ENCODE measurements at places on chromosomes 2 and 18. TPM values are rescaled to one million over a fixed set of nuclear protein-coding genes. Genes with fewer than 3 reads are reported as not detected.

DNA sequence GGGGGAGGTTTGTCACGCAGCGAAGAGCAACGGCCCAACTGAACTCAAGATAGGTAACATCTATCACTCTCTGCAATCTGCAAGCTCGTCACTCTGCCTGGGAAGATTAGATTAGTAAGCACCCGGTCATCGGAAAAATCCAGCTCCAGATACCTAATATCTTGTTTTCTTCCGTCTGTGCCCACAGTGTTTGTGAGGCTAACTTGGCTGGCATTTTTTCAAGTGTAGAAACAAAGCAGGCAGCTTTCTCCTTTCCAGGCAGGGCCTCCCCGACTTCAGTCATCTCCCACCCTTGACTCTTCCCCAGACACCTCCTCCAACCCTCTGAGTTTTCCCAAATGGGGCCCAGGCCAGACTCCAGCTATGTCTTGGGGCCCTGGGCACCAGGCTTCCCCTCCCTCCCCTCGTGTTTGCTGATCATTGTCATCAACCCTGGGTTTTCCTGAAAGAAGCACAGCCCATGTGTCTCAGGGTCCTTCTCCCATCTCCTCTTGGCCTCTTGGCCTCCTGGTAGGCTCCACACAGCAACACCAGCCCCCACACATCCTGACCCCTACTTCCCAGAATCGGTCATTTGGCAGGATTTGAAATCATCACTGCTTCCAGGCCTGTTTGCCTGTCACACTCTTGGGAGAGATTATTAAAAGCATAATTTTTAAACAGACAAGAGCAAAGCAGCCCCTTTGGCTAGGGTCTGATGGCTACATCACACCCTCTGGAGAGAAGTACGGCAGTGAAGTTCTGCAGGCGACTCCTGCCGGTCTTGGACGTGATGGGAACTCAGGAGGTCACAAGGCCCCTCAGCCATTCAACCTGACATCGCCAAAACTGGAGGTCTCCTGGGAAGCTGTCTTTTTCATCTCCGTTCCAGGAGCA, 144.9 kb upstream of the ID2 start:
- no peak for DNase-seq

DNA sequence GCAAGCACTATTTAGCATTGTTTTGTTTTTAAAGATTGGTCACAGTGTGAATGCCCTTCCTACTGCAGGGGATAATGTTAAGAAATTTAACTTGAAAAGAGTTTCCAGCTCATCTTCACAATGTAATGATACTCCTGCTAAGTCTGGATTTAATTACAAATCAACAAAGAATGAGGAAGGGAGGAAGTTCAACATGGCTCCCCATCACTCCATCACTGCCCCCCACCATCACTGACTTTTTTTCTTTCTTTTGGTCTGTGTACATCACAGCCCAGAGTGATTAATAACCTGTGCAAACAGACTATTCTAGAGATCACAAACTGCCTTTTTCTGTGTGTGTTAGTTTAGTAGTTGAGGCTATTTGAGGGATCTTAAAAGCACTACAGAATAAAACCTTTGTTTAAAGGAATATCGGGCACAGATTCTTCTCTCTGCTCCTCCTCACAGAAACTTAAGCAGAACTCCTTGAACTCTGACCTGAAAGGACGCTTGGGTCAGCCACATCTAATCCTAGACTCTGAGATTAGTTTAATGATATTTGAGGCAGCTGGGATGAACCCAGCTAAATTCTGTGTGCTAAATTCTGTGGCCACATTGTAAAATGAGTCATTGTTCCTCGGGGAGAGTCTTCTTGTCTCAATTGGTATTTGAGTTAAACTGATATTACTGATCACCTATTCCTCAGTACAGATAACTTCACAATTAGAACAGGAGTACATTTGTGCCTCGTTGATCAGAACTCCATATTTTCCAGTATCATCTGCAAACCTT, 47.8 kb downstream of the SATB2 start:
- no peak for DNase-seq

- DNase-seq = no peak
These were observed 391.3 kb upstream of the FIGN start for GRCh38 chr2:164126960-164127660.

AQP12B gene
- not detected for polyA plus RNA-seq

LHCGR gene
- not detected for polyA plus RNA-seq

DNA sequence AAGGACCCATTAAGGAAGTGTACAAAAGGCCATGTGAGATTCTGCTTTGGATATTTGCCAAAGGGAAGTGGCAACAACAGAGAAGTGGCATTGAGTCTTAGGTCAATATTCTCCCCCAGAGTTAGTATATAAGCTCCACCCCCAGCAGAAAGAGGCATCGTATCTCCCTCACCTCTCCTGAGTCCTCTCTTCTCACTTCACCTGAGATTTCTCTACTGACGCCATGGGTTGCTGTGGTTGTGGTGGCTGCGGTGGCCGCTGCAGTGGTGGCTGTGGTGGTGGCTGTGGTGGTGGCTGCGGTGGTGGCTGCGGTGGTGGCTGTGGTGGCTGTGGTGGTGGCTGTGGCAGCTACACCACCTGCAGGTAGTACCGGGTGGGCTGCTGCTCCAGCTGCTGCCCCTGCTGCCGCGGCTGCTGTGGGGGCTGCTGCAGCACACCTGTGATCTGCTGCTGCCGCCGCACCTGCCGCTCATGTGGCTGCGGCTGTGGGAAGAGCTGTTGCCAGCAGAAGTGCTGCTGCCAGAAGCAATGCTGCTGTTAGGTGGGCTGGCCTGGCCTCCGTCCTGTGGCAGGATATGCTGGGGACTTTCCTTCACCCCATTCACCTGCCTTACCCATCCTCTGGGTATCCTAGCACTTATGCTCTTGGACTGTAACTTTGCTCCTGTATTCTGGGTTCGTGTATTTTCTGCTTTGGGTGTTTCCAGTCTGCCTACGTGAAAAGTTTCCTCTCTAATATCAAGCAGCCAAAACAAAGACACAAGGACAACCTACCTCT, 5.9 kb downstream of the SCYGR3 start:
- DNase-seq = peak; percentile 2

DNA sequence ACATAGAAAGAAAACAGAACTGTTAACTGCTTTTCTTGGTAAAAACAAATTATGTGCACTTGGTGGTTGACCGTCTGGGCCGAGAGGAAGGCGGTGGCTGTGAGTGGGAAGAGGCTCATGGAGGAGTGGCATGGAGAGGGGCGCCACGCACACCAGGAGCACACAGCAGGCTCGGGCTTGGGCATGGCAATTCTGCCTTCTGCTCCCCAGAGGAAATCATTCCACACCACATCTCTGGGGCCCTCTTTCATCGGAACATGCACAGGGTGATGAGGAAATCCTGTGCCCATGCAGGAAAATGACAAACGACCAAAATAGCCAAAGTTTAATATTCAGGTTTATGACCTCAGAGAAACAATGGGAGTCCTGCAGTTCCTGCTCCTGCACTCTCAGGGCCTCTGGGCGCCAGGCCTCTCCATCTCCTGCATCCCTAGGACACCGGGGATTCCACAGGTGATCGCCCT, 26.4 kb downstream of the WDFY1 start:
- DNase-seq = no peak

Measured in CD4-positive, alpha-beta memory T cell (primary cell).